ENCODE measurements at places on chromosomes 6 and 20. TPM values are rescaled to one million over a fixed set of nuclear protein-coding genes. Genes with fewer than 3 reads are reported as not detected.

- DNase-seq, result no peak
- peaks cover 1% of the 10 kb centered on the region for H3K27me3 ChIP-seq
- no peaks in the 10 kb centered on the region for H3K36me3 ChIP-seq
- peaks cover 8% of the 10 kb centered on the region for H3K4me1 ChIP-seq
- H3K4me3 ChIP-seq, result no peak overlapping the region
- no peak overlapping the region for H3K27ac ChIP-seq
Measured at GRCh38 chr6:44339301-44339700, 3.1 kb upstream of the SPATS1 start.

Gene BCAS1
- total RNA-seq, result 0.05 TPM

DNA sequence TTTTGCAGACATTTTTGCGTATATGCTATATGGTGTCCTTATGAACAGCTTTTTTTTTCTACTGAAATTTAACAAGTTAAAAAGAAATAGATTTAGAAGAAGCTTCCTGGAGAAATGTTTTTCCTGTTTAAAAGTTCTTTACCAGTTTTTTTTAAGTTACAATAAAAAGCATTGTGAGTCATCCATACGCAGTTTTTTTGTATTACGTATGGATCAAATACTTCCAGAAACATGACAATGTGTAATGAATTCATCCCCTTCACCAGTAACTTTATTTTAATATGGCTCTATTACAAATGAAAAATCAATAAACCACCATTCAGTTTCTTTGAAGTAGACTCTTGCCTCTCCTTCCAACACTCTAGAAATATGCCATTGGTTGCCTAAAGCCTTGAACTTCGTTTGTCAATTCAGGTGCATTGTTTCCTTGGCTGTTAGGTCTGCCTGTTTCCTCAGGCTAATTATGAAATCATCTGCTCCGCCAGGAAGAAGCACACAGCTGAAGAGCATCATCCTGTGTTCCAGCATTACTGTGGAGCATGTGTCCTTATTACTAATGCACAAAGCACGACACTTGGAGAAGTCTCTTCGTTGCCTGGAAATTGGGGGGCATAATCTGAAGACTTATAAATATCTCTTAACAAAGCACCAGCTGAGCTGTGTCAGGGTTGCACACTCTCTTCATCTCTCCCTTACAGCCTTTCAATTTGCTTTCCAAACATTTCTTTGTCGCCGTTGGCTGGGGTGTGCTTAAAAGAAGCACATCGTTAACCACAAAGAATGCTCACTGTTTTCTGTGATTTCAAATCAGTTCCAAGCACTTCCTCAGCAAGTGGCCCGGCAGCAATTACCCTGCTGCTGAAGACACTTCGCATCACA lies 9.6 kb downstream of the MOXD1 start:
- no peaks in the 10 kb centered on the region for H3K4me1 ChIP-seq
- DNase-seq, result no peak
- H3K27ac ChIP-seq, result no peak overlapping the region
- H3K4me3 ChIP-seq, result no peak overlapping the region
- no peaks in the 10 kb centered on the region for H3K27me3 ChIP-seq
- no peaks in the 10 kb centered on the region for H3K36me3 ChIP-seq

DNA sequence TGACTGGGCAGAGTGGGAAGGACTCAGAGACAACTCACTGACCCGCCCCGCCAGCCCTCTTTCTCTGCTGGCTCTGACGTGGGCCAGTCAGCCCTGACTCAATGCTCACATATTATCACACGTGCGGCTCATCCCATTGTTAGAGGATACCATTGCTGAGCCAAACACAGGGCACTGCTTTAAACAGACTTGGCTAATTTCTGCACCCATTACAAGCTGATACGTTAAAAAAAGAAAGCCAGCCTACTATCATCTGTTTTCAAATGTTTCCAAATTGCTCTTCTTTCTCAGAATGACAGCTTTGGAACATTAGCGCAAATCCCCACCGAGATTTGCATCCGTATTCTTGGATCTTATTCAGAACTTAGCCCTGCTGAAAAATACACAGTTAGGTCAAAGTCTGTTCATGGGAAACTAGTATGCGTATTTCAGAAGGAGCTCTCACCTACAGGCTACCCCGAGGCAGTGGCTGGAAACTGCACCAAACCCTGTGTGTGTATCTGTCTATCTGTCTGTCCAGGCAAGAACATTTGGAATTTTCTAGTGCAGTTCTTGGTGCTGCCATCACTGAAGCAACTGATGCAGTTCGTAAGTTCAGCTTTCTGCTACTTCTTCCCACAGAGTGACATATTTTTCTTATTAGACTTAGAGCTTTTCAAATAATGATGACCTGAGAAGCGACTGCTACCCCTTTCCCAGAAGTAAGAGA lies 32.8 kb downstream of the RAMACL start:
- peaks cover 4% of the 10 kb centered on the region for H3K27me3 ChIP-seq
- H3K36me3 ChIP-seq, result no peaks in the 10 kb centered on the region
- H3K27ac ChIP-seq, result no peak overlapping the region
- peaks cover 49% of the 10 kb centered on the region for H3K4me1 ChIP-seq

DNA sequence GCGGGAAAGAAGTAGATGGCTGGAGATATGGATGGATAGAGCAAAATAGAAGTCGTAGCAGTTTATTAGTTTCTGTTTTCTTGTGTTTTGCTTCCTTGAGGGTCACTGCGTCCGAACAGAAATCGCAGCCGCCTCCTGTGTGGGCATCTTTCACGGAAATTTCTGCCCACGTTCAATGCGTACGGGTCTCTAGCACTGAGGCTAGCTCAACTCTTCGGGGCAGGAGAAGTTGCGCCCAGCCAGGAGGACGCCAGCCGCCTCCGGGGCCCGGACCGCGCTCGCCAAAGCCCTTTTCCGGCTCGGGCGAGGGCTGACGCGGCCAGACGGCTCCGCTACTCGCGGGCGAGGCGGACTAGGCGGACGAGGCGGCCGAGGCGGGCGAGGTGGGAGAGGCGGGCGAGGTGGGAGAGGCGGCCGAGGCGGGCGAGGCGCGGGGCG lies 814 bp downstream of the TFAP2B start:
- peaks cover 35% of the 10 kb centered on the region for H3K27me3 ChIP-seq
- peaks cover 30% of the 10 kb centered on the region for H3K4me1 ChIP-seq
- H3K36me3 ChIP-seq, result no peaks in the 10 kb centered on the region

DNA sequence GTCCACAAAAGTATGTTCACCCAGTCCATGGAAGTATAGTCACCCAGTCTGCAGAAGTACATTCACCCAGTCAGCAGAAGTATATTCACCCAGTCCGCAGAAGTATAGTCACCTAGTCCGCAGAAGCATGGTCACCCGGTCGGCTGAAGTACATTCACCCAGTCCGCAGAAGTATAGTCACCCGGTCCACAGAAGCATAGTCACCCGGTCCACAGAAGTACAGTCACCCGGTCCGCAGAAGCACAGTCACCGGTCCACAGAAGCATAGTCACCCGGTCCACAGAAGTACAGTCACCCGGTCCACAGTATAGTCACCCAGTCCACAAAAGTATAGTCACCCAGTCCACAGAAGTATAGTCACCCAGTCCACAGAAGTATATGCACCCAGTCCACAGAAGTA lies 8.8 kb downstream of the TCFL5 start:
- no peak overlapping the region for H3K27ac ChIP-seq
- H3K4me3 ChIP-seq, result peak overlapping the region; percentile 17
- peaks cover 25% of the 10 kb centered on the region for H3K36me3 ChIP-seq
- peaks cover 15% of the 10 kb centered on the region for H3K27me3 ChIP-seq
- DNase-seq, result no peak

- peaks cover 3% of the 10 kb centered on the region for H3K27me3 ChIP-seq
- H3K4me1 ChIP-seq, result peaks cover 2% of the 10 kb centered on the region
- H3K27ac ChIP-seq, result no peak overlapping the region
Measured at GRCh38 chr6:30156262-30156599, 4.8 kb downstream of the TRIM10 start.

- no peak overlapping the region for H3K27ac ChIP-seq
- H3K27me3 ChIP-seq, result no peaks in the 10 kb centered on the region
- DNase-seq, result no peak
Measured at GRCh38 chr6:123091896-123092271, 95.8 kb downstream of the CLVS2 start.

Measured in endothelial cell (in vitro differentiated cells).